SHP77 treated with DMSO at 0.1 percent for 48 hours (cell line): ENCODE measurements at places on chromosomes 6 and 20.
A peak's percentile ranks its signal among the peaks of the same experiment; 100 is the strongest.

DNA sequence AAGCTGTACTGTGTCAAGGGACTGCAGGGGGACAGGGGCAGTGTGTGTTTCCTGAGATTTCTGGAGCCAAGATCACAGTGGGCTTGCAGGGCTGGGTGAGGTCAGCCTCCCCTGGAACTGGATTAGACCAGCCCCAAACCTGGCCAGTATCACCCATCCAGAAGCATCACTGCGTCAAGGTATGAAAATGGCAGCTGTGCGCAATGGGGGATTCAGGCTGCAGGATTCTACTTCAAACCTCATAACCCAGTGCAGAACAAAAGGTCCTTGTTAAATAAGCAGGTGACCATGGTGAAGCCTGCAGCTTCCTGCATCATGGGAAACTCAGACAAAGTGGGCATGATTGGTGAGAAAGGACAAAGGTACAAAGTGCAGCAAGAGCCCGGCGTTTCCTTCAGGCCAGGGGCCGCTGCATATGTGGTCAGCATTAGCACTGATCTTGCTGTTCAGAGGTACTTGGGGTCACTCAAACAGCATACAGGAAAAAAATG lies 33.4 kb downstream of the TRAF3IP2 start:
- no peak for DNase-seq

- DNase-seq, result peak; percentile 100
Measured at GRCh38 chr20:5691918-5692618, 58.1 kb upstream of the SHLD1 start.

DNA sequence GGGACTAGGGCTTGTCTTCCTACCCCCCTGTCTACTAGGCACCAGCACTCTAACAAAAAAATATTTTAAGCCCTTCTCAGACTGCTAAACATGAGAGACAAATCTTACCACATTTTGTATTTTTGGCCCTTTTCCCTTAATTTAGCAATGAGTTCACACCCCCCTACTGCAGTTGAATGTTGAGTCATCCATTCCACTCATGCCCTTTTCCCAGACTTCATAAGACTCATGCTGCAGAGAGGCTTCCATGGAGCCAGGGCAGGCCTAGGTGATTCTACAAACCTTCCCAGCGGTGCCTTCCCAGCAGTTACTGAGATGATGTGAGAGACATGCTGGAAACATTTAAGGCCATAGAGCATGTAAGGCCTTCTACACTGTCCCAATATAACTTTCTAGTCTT lies 53.9 kb downstream of the PXDC1 start:
- no peak for DNase-seq

DNA sequence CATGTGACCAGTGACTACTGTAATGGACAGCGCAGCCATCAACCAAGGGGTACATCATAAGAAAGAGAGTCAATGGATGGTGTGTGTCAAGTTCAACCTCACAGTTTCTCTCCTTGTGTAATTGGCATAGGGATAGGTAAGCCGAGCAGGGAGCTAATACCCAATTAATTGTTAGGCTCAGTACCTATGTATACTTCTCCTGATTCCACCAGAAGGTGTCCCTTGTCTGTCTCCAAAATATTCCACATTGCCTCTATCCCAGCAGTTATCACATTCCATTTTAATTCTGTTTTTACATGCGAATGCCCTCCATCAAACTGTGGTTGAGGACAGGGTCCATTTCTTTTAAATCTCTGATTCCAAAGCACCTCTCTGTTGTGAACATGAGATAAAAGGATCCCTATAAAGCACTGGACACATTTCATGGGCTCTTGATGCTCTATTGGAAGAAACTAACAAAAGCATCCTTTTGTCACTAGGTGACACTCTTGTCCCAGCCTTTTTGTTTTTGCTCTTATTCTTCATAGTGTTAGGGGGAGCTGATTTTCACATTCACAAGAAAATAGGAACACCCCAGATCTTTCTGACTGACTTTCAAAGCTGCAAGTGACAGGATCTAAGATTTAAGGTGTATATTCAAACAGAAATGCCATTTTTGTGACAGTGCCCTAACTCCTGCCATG lies 38.9 kb downstream of the FBXO9 start:
- DNase-seq, result peak; percentile 19

DNA sequence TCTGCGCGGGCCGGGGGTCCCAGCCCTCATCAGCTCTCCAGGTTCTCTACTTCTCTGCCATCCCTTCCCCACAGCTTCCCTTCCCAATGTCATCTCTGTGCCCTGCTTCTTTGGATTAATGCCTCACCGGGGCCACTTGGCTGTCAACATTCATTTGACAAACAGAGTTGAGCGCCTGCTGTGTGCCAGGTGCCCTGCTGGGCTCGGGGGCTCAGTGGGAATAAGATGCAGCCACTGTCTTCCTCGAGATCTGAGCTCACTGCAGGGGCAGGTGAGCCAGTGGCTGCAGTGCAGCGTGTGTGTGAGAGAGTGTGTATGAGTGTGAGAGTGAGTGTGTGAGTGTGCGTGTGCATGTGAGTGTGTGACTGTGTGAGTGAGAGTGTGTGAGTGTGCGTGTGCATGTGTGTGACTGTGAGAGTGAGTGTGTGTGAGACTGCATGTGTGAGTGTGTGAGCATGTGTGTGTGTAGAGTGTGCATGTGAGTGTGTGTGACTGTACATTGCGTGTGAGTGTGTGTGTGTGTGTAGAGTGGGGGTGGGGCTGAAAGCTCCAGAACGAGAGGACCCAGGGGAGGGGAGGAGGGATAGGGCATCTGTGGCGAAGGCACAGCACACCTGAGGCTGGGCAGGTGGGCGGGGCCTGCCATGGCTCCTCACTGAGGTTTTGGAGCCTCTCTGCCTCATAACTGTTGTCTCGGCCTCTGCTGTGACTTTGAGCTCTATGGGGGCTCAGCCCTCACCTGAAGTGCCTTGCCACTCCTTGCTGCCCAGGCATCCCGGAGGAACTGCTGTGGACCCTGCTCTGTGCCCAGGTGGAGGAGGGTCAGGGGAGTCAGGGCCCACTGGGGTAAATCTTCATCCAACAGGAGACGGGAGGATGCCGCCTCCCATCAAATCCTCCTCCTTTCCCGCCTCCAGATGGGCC lies 36.5 kb upstream of the PHACTR3 start:
- DNase-seq, result no peak

GRCh38 chr6:144654506-144654905 lies 369.4 kb downstream of the UTRN start:
- DNase-seq, result no peak

DNA sequence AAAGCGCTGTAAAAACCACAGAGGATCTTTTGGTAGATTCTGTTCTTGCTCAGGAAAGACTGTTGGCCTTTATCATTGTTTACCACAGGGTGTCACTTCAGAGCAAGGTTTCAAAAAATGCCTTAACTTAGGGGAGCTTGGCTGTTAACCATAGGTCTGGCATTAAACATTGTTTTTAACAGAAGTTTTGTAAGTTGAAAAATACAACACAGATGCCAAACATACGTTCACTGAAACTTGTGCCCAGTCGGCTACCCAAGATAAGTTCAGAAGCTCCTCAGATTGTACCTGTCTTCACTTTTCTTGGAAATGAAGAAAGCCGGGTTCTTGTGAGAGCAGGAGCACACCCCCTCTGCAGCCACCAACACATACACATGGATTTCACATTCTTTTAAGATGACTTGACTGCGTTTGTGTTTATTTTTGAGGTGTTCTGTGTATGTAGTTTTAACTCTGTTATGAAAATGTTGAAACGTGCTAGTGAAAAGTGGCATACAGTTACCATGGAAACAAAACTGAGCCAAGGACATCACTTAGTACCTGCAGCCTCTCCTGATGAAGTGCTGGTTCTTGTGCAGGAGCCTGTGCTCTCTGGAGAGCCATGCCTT lies 64.9 kb downstream of the SYCP2L start:
- no peak for DNase-seq

GRCh38 chr6:39217177-39217864 lies 12.0 kb downstream of the KCNK5 start:
- no peak for DNase-seq

DNA sequence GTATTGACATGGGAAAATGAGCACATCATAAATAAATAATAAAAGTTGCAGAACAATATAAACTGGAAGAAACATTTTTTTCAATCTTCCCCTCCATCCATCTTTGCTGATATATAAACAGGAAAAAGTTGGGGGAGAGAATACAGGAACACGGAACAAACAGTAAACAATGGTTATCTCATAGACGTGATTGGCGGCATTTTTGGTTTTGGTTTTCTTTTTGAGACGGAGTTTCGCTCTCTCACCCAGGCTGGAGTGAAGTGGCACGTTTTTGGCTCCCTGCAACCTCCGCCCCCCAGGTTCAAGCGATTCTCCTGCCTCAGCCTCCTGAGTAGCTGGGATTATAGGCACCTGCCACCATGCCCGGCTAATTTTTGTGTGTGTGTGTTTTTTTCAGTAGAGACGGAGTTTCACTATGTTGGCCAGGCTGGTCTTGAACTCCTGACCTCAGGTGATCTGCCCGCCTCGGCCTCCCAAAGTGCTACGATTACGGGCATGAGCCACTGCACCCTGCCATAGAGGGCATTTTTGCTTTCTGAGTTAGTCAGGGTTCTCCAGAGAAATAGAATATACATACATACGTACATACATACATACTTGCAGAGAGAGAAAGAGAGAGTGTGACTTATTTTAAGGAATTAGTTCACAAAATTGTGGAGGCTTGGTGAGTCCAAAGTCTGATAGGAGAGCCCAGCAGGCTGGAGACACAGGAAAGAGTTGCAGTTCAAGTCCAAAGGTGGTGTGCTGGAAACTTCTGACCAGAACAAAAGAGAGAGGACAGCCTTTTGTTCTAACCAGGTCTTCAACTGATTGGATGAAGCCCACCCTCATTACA lies 22.6 kb downstream of the GNL1 start:
- DNase-seq, result no peak

DNA sequence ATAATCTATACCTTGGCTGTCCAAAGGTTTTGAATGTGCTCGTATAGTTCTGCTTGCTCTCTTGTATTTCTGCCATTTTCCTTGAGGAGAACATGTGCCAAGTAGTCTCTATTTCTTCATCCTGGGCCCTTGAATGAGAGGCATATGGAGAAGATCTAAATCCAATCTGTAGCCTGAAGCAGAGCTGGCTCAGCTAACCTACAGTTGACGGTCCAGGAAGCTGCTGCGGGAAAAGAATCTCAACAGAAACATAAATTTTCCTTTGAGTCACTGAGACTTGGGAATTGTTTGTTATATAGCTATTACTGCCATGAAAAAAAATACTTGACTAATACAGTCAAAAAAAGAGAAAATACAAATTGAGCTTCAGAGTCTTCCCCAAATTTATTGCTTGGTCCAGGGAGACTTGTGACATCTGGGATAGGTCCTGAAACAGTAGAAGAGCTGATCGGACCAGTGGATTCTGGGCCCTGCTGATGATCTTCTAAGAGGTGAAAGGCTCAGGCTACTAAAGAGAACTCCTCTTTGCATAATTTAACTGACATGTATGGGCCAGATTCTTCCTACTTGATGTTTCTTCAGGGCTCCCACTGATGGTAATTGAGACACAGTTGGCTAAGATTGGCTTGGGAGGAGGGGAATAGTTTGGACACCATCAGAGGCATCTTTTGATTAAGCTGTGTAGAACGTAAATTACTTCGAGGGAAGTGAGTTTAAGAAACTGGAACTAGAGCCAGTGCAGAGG lies 29.9 kb upstream of the PLCB4 start:
- DNase-seq, result no peak

DNA sequence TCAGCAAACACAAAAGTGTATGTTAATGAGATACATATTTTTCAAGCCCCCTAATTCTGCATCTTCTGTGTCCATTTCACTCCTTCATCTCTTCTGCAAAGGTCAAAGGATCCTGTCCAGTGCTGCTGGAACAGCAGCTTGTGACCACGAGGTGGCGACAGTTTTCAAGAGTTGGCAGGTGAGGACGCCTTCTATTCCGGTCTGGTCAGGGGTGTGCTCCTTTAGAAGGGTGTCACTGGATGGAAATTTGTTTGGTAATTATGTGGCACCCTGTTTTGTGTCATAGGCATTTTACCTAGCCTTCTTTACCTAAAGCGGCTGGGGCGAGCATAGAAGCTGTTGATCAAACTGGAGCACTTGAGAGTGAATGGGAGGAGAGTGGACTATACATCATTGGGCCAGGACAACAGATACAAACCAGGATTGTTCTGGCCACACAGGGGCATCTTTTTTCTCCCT lies 32.9 kb upstream of the ERVFRD-1 start:
- DNase-seq, result peak; percentile 19

DNA sequence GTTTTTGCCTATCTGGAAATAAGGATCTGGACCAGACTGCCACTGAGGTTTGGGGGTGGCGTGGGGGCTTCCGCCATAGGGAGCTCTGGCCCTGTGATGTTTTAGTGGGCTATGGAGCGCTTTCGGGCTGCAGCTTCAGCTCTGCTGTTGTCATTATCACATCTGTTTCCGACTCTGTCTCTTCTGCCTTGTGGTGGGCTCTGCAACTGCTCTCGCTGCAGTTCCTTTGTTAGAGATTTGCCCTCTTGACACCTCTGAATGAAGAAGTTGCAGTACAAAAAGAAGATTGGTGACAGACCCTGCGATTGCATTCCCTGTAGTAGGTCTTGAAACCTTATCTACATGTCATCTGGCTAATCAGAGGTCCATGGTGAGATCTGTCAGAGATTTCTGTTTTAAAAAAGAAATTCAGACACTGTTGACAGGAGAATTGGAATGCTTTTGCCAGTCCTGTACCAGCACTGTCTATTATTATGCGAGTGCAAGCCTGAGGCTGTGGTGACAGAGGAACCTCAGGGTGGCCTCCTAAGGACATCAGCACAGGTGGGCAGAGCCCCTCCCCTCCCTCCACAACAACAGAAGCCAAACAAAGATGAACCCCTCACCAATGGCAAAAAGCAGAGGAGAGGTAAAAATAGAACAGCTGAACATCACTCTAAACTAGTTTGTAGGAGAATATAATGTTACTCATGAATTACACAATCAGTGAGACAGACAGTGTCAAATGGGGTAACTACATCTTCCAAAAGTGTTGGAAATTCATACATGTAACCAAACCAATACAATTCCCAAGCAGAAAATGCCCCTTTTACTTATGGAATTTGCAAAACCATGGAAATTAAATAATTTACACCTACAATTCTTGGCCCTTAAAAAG lies 63.5 kb upstream of the DEFB112 start:
- DNase-seq, result no peak

DNA sequence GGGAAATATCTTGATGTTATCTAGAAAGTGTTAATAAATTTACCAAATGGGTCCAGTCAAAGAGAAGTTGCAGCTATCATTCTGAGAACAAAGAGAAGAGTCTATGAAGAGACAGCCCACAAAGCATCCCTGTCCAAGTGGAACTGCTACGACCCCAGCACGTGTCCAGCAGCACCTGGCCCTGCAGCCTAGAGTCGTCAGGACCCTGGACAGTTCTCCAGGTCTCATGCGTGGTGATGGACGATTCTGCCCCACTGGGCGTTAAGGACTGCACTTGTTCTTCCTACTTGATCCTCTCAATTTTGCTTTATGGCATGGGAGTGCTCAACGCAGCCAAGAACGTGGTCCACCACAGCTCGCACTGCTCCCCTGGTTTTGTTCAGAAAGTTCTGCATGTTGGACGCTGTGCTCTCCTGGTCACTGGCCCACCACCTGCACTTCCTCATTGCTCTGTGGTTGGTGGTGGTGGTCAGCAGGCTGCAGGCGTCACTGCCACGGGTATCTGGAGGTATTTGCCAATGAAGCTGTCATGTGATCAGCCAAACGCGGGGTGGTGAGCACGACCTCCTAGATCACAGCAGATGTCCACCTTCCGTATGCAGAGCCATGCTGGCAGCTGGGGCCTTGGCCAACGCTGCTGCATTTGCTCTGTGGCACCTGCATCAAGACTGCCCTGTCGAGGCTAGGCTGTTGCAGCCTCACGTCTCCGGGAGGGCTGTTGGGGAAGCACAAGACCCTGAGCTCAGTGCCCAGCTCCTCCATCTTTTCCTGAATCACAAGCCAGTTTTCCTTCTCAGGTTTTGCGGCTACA lies 356.4 kb downstream of the CDH4 start:
- DNase-seq, result no peak

GRCh38 chr6:170018936-170019817 lies 267.8 kb downstream of the ERMARD start:
- DNase-seq, result no peak
